Stomach (tissue), 19 donors: ENCODE measurements at places on chromosomes 5 and 9.

GRCh38 chr5:19874811-19875210 lies 113.2 kb downstream of the CDH18 start:
- no peak for DNase-seq

GRCh38 chr9:131500939-131501541 lies 1.7 kb upstream of the POMT1 start:
- no peak for DNase-seq

- peak; percentile 8 for DNase-seq
Measured at GRCh38 chr5:2802693-2803365, 51.4 kb upstream of the IRX2 start.

- DNase-seq = no peak
Measured at GRCh38 chr5:10989577-10990263, 228.7 kb upstream of the DAP start.

GRCh38 chr9:130487500-130487899 lies 42.7 kb downstream of the ASS1 start:
- DNase-seq = no peak

DNA sequence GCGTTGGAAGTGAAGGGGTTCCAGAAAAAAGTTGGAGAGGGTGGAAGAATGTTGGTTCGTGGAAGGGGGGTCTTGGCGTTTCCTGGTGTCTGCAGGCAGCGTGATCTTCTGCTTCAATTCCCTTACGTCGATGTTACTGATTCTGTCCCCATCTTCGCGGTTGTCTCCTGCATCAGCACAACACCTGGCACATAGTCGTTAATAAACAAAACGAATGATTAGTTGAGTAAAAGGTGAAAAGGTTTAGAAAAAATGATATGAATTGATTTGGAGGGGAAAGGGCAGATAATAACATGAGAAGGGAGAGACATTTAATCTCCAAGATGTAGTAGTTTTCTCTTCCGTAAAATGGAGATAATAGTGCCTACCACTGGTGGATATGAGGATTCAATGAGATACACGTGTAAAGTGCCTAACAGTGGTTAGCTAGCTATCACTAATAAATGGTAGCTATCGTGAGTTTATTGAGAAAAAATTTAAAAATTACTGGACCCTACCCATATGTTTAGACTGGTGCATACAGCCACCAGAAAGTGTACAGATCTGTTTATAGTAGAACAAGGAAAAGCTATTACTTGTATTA lies 556 bp downstream of the MTREX start:
- DNase-seq = peak; percentile 59

DNA sequence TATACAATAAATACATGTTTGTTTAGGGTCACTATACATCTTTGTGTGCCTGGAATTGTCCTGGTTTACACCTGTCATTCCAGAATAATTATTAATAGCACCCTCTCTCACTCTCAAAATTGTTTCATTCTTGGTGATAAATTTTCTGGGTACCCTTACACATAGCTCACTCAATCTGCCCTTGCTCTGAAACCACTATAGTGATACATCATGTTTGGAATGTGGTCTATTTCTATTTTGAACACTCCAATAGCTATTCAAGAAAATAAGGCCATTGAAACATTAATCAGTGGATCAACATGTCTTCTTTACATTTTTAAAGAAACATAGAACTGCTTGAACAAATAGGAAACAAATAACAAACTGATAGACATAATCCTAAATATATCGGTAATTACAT lies 158.7 kb downstream of the ARRDC3 start:
- no peak for DNase-seq

- no peak for DNase-seq
Measured at GRCh38 chr9:91736898-91737601, 213.0 kb downstream of the ROR2 start.
